ENCODE measurements at places on chromosomes 13 and 19.

- no peak for DNase-seq
Observed at GRCh38 chr19:38033658-38034491, 126.9 kb downstream of the SIPA1L3 start.

GRCh38 chr19:45253396-45254027 lies 2.4 kb downstream of the MARK4 start:
- DNase-seq: no peak

GRCh38 chr19:11578258-11579142 lies 1.1 kb upstream of the ACP5 start:
- DNase-seq: no peak

GRCh38 chr19:372306-372890 lies 27.8 kb upstream of the MIER2 start:
- DNase-seq: no peak

DNA sequence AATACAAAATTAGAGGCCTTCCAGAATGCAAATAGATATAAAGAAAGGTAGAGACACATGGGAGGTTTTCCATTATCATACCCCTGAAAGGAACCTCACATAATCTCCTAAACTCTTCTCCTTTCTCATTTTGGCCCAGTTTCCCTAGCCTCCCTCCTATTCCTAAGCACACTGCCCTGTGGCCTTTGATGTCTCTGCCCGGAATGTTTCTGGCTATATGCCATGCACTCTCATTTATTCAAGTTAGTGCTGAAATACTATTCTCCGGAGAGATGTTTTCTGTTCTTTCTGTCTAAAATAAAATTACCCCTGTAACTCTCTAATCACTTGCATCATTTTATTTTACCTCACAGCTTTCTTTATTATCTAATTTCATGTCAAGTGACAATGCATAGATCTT lies 1287.7 kb downstream of the SLITRK5 start:
- no peak for DNase-seq

GRCh38 chr13:29847501-29847983 lies 2.9 kb downstream of the UBL3 start:
- DNase-seq: no peak

DNA sequence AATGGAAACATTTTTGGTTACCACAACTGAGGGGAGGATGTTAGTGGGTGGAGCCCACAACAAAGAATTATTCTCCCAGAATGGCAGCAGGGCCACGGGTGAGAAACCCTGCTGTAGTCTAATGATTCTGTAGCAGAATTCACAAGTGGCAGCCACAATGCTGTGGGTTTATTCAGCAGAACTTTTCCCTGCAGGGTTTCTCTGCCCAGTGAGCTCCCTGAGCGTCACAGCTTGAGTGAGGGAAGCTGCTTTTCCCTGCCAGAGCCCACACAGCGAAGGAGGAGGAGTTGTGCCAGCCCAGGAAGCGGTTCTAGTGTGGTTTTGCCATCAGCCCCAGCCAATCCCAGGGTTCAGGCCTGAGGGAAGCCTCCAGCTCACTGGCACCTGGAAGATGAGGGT lies 4.4 kb downstream of the ATP12A start:
- DNase-seq: no peak

- peak; percentile 62 for DNase-seq
Observed at GRCh38 chr13:40190641-40191100, 475.8 kb downstream of the FOXO1 start.

- no peak for DNase-seq
Observed at GRCh38 chr13:66558506-66558905, 671.6 kb downstream of the PCDH9 start.

- DNase-seq: no peak
Observed at GRCh38 chr19:13979244-13979615, 26.9 kb downstream of the RFX1 start.

GRCh38 chr19:53088091-53088490 lies 15.1 kb downstream of the ZNF160 start:
- DNase-seq: no peak

GRCh38 chr13:28100150-28101121 lies at the start of gene FLT3:
Gene FLT3, minus strand, starts transcription at chr13:28100576. Its CDS starts 66 bp downstream, at chr13:28100510.
- DNase-seq: no peak

- DNase-seq: no peak
Observed at GRCh38 chr13:111924678-111925075, 142.3 kb upstream of the SOX1 start.

DNA sequence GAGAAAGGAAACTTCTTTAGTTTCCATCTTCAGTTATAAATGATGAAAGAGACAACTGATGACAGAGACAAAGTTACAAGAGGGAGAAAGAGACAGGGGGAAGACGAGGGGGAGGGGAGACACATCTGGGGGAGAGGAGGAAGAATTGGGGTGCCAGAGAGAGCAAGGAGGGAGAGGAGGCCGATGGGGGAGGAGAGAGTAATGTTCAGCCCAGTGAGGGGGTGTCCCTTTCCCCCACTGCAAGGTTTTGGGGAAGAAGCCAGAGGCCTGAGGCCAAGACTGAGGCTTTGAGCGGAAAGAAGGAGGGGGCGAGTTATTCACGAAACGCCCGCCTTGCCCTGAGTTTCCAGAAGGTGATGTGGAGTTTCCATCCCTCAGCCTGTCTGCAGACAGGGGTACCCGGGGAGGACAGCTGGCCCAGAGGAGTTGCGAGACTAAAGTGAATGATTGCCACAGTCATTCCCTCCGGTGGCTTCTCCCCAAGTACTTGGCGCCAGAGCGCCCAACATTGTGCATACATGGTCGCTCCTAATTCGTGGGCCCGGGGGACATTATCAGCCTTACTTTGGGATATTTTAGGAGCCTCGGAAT lies 558 bp upstream of the PPAN start:
- DNase-seq: peak; percentile 57

DNA sequence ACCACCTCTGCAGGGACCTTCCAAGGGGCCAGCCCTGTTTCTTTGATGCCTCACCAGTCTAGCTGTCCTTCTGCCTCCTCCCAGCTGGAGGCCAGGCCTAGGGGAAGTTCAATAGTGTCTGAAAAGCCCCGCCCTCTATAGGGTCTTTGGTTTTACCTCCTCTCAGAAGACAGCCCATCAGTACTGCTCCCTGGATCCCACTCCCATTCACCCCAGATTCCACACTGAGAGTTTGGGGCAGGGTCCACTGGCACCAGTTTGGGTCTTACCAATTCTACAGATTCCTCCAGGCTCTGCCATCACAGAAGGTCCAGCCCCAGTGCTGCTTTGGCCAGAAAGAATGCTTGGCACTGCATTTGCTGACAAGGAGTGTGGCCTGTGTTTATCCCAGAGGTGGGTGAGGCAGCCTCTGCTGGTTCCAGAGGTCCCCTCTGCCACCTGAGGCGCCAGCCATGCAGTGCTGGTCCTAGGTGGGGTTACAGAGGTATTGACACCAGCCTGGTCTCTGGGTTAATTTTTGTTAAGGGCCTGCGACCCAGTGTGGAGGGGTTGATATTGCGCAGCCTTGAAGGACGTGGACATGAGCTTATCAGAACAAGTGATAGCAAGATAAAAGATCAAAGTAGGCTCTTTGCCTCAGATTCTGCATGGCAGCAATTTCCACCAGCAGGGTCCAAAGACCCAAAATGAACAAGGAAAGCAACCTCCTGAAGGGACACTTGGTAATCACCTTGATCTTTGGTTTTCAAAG lies 41.4 kb upstream of the IGSF23 start:
- DNase-seq: no peak

- DNase-seq: no peak
Observed at GRCh38 chr19:2847507-2847906, 6.2 kb downstream of the ZNF555 start.

- DNase-seq: no peak
Observed at GRCh38 chr13:40192452-40192851, 474.0 kb downstream of the FOXO1 start.

GRCh38 chr13:42327725-42328124 lies 55.8 kb downstream of the AKAP11 start:
- DNase-seq: no peak

DNA sequence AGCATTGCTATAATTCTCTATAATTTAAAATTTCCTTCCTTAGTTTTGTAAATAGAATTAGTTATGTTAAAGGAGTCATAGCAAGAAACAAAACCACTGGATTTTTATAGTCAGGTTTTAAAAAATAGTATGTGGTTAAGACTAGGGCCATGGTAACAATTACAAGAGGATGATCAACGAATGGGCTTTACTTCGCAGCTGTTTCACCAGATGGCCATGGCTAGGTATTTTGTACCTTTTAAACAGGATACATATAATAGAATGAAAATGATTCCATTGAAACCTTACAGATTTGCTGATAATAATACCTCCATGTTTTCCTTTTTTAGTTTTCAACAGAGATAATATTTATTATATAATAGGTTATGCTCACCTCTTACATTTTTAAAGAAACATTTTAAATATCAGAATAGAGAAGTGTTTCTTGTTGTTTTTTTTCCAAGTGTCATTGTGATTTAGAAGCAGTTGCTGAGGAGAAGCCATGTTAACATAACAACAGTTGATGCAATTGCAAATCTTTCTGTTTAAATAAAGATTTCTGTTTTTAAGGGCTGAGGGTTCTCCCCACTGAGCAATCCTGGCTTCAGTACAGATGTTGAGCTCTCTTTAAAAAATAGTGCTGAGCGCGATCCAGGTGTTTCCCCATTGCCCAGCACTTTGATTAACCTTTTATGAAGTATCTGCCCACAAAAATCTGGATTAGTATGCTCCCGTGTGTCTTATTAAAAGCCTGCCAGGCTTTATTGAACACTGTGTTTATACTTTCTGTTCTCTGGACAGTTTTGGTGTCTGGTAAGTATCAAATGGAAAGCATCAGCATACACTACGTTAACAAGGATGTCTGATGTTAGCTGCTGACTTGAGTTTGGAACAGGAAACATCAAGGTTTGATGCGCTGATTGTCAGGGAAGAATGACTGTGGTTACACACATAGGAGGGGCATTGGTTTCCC lies 205.3 kb downstream of the HS6ST3 start:
- no peak for DNase-seq

DNA sequence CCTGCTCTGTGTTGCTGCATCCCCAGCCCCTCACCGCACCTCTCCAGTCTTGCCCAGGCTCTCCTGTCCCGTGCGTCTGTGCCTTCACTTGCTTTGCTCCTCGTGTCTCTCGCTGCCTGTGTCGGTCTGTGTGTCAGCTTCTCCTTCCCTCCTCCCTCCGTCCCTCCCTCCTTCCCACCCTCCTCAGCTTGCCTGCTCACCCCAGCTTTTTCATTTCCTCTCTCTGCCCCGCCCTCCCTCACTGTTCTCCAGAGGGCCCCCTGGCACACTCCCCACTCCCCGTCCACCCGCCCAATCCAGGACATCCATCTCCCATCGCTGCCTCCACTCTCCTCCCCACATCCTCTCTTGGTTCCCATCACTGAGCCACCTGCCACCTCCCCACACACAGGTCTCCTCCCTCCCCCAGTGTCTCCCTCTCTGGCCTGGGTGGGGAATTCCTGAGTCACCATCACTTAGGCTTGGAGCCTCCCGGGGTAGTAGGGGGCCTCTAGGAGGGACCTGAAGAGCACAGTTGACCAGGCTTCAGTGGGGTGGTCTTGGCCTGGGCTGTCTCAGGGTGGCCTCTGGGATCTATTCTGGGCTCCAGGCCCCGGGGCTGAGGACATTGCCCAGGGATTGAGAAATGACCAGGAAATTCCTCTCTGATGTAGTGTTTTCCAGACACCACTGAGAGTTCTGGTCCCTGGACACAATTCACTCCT lies at the start of gene PTGIR:
PTGIR (minus strand) TSS at position 132 of the 704 bp plus-strand sequence. CDS start 864 bp downstream, outside the sequence.
- no peak for DNase-seq

- DNase-seq: no peak
Observed at GRCh38 chr13:51833980-51834379, 11.0 kb downstream of the TMEM272 start.

GRCh38 chr13:21453387-21454081 lies 5.6 kb downstream of the ZDHHC20 start:
- no peak for DNase-seq

GRCh38 chr13:21733475-21734263 lies 62.8 kb downstream of the FGF9 start:
- DNase-seq: no peak

- DNase-seq: no peak
Observed at GRCh38 chr13:80477661-80478443, 136.9 kb upstream of the SPRY2 start.

GRCh38 chr19:30224689-30225606 lies 147.2 kb upstream of the ZNF536 start:
- DNase-seq: no peak

DNA sequence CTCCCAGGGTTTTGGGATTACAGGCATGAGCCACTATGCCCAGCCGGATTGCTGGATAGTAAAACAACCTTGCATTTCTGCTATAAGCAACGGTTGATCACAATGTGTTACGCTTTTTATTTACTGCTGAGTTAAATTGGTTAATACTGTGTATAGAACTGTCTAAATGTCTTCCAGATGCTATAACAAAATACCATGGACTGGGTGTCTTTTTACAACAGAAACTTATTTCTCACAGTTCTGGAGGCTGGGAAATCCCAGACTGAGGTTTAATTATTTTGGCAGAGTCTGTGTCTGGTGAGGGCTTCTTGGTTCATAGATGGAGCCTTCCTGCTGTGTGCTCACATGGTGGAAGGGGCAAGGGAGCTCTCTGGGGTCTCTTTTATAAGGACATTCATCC lies 65.5 kb downstream of the ING1 start:
- no peak for DNase-seq

DNA sequence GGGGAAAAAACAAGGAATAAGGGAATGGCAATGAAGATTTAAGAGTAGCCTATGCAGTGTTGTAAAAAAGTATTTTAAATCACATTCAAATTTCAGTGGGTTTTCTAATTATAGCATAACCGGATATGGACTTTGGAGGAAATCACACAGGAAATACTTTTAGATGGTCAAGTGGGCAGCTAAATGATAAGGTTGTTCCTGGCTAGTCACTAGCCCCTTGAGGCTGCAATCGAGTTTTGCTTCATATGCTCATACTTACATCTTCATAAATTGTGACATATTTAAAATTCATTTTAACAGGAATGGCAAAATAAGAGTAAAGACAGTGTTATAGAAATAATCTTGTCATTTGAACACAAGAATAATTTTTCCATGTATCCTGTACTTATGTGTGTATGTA lies 88.9 kb downstream of the WDFY2 start:
- DNase-seq: no peak

GRCh38 chr13:67063036-67063435 lies 167.1 kb downstream of the PCDH9 start:
- no peak for DNase-seq
